ENCODE measurements at places on chromosomes 5 and 9. TPM values are rescaled to one million over a fixed set of nuclear protein-coding genes. Genes with fewer than 3 reads are reported as not detected.

DNA sequence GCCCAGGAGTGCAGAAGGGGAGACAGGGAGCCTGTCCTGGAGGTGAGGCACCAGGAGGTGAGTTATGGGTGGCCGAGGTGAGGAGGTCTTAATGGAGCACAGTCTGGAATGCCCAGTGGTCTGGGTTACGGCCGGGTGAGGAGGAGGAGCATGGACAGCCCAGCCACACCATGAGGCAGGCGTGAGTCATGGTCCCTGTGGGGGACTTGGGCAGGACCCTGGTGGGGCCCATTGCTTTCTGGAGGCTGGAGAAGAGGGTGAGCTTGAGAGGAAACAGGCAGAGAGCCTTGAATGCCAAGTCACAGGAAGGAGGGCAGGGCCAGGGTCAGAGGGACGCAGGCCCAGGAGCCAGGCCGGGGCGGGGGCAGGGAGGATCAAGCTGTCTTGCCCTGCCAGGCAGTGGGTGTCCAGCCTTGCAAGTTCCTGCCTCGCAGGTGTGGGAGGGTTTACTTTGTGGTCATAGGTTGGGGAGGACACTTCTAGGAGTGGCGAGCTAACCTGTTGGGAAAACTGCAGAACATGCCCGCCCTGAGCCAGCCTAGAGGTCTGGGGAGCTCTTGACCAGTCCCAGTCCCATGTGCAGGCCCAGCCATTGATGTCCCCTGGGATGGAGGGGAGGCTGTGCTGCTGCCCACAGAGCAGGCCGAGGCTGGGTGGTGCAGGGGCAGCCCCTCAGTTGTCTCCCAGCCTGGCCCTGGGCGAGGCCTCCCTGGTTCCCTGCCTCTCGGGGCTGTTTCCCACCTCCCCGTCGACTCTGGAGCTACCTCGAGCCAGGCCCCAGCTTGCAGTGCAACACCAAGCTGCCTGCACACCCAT is 2.8 kb downstream of the CACNA1B start:
- DNase-seq = no peak

UNC13B gene
- 14.0 TPM for total RNA-seq

- no peak for DNase-seq
Observed at GRCh38 chr5:79992891-79993657, 2.0 kb upstream of the MTX3 start.

- no peak for DNase-seq
Observed at GRCh38 chr9:110700953-110701352, 32.4 kb downstream of the MUSK start.

GRCh38 chr5:68012429-68012828 is 203.1 kb upstream of the PIK3R1 start:
- no peak for DNase-seq

GRCh38 chr9:136666372-136667213 is 3.9 kb downstream of the EGFL7 start:
- DNase-seq = no peak

All from ovary (tissue), 10 donors.